CD8-positive, alpha-beta T cell (primary cell): ENCODE measurements at places on chromosomes 16 and 17. TPM values are rescaled to one million over a fixed set of nuclear protein-coding genes. Genes with fewer than 3 reads are reported as not detected.

DNA sequence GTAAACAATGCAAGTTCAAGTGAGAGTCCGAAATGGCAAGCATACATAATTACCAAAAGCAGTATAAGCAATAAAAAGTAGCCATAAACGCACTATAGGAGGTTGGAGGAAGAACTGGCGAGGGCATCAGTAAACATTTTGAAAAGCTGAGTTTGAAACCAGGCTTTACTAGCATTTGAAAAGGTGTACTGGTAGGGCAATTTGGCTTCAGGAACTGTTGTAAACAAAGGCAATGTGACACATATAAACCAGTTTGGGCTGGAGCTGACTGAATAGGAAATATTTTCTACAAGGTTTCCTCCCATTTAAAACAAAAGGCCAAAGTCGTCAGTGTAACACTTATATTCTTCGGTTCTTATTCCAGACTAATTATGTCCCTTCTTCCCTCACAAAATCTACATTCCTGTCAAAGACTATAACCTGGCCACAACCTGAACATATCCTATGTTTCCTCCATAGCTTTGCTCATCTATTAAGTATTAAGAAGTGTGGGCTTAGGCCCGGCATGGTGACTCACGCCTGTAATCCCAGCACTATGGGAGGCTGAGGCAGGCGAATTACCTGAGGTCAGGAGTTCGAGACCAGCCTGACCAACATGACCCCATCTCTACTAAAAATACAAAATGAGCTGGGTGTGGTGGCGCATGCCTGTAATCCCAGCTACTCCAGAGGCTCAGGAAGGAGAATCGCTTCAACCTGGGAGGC lies 7.8 kb downstream of the CBX1 start:
- no peak for DNase-seq

DNA sequence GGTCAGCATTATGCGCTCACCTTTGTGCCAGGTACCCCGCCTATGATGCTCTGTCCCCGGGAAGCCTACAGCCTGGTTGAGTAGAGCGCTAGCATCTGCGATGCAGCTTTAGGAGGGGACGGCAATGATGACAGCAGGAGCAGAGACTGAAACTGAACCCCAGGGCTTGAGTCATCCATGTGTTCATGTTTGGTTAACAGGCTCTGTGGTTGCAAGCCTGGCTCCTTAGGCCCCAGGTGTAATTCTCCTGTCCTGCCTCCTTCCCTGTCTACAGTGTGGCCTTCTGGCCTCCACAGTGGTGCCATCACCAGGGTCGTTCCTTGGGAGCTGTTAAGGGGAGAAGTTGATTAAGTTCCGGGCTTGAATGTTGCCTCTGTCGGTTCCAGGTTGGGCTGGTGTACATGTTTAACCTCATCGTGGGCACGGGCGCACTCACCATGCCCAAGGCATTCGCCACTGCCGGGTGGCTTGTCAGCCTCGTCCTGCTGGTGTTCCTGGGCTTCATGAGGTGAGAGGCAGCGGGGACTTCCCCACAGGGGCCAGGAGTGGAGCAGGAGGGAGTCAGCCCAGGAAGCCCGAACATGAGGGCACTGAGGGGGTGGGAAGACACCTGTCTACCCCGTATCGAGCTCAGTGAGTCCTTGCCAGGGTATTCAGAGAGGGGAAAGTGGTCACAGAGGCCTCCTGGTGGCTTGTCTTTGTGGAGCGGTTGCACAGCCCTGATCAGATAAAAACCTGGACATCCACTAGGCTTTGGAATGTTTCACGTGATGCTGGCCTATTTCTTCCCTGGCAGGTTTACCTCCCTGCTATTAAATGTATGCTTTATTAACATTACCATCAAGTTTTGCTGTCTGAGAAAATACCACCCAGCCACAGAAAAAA lies 9.2 kb upstream of the NAT9 start:
- DNase-seq = no peak

GRCh38 chr16:59905131-59905530 lies 1171.0 kb upstream of the GOT2 start:
- no peak for DNase-seq

The CCDC200 gene
- total RNA-seq = not detected

DNA sequence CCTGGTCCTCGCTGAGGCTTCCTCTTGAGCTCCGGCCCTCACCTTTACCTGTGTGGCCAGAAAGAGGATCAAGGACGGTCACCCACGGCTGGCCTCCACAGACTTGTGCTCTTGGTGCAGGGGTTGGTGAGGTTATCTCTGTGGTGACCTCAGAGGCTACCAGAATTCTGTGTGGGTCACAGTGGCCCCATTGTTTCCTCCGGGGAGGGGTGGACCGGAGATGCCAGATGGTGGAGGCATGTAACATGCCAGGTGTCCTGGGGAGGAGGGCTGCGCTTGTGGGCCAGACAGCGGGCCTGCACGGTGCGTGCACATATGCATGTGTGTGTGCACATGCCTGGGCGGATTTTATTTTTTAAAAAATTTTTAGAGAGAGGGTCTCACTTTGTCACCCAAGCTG lies 6.3 kb downstream of the SGCA start:
- no peak for DNase-seq

The CEMP1 gene
- 0.47 TPM for total RNA-seq

DNA sequence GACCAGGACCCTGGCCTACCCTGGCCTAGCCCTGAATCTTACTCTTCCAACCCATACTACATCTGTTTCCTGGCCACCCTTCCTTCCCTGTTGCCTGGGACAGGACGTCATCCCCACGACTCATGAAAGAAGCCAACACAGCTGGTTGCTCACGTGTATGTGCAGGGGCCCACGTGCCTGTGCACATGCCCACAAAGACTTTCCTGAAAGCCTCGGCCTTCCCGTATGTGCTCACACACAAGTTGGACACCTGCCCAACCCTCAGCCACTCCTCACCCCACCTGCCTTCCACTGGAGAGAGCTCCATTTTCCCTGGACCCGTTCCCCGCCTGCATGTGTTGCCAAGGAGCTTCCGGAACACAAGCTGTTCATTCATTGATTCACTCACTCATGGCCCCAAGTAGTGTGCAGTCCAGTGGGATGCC lies 7.0 kb downstream of the PLXDC1 start:
- no peak for DNase-seq

DNA sequence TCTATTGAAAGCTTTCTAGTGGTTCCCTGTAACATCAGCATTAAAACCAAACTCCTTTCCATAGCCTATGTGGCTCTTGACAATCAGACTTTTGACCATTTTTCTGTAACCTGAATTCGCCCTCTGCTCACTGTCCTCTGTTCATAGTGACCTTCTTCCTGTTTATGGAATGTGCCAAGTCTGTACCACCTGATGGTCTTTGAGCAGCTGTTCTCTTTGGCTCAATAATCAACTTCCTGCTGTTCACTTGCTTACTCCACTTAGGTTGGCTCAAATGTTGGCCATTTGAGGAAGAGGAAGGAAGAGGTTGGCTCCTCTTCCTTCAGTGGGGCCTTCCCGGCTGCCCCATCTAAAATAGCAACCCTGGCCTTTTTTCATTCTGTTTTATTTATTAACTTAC lies 251.5 kb downstream of the CA10 start:
- DNase-seq = no peak
